ENCODE measurements at places on chromosomes 12 and 14.

- DNase-seq = no peak
Observed at GRCh38 chr14:65206448-65207096, 104.3 kb upstream of the MAX start.

DNA sequence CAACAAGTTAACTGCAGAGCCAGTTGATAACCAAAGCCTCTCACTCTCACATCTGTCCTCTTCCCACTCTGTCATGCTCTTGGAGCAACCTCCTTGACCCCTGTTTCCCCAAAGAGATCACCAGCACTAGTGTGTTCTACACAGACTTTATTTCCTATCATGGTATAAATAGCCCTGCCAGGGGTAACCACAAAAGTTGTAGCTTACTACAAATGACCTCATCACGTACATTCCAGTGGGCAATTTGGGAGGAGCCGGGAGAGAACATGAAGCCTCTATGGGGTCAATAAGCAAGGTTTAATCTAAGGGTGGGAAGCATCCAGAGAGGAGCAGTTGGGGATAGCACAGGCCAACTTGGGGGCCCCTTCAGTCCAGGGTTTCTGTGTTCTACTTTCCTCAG lies 186.5 kb downstream of the KCNA5 start:
- DNase-seq = no peak

- no peak for DNase-seq
Observed at GRCh38 chr12:113299619-113300237, 35.2 kb downstream of the SLC8B1 start.

- DNase-seq = no peak
Observed at GRCh38 chr12:110782094-110782493, 39.4 kb upstream of the PPP1CC start.

DNA sequence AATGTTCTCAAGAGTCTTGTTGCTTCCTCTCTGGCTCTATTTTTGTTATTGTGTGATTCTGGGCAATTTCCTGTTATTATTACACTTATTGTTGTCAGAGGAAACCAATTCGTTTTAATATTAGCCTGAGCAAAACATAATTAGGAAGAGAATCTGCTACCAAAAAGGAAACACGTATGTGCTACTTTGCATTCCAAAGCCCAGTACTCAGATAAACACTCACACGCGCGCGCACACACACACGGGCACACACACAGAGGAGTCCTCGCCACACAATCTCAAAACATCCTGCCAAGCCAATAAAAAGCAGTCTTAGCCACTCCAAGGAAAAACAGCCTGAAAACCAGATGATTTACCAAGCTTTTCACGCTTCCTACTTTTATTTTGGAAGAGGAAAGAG lies 400.7 kb downstream of the NUAK1 start:
- no peak for DNase-seq

GRCh38 chr14:76089575-76089974 lies 62.1 kb upstream of the GPATCH2L start:
- DNase-seq = no peak

GRCh38 chr12:49014547-49014946 lies 4.0 kb downstream of the PRKAG1 start:
- DNase-seq = no peak

GRCh38 chr14:24032727-24033418 lies 18.9 kb upstream of the CARMIL3 start:
- no peak for DNase-seq

DNA sequence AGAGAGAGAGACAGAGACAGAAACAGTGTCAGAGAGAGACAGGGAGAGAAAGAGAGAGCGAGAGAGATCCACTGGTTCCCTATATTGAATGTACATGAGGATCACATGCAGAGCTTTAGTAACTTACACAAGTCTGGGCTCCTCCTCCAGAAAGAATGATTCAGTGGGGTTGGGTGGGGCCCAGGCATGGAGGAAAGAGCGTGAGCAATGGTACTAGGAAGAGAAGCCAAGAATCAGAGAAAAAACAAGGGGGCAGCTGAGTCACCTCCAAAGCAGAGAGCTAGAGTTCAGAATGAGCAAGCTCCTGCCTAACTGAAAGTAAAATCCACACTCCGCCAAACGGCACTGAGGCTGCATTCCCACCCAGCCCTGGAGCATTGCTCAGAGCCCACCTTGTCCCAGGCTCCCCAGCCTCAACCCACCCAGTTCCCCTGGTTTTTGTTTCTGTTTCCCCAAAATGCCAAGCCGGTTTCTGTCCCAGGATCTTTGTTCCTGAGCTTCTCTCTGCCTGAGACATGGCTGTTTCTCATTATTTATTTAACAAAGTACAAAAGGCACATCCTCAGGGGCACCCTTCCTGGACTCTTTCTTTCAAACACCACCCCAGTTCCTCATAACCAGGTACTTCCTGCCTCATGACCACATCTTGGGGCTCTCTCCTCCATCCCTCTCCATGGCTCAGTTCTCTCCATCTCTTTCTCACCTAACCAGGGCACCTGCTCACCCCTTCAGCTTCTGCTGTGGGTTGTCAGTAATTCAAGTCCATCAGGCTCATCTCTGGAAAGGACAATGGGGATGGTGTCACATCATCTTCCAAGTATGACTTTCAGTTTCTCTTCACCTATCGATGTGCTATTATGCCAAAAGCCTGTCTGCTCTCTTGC lies 670.3 kb upstream of the TBX3 start:
- no peak for DNase-seq

DNA sequence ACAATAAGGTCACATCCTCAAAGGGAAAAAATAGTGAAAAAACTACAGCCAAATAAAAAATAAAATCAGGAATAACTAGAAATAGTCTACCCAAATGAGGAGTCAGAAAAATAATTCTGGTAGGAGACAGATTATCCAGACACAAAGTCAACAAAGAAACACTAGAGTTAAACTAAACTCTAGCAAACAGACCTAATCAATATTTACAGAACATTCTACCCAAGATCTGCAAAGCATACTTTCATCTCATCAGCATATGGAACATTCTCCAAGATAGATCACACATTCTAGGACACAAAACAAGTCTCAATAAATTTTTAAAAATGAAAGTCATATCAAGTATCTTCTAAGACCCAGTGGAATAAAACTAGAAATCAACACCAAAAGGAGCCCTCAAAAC lies 20.4 kb upstream of the TSPAN8 start:
- DNase-seq = no peak

DNA sequence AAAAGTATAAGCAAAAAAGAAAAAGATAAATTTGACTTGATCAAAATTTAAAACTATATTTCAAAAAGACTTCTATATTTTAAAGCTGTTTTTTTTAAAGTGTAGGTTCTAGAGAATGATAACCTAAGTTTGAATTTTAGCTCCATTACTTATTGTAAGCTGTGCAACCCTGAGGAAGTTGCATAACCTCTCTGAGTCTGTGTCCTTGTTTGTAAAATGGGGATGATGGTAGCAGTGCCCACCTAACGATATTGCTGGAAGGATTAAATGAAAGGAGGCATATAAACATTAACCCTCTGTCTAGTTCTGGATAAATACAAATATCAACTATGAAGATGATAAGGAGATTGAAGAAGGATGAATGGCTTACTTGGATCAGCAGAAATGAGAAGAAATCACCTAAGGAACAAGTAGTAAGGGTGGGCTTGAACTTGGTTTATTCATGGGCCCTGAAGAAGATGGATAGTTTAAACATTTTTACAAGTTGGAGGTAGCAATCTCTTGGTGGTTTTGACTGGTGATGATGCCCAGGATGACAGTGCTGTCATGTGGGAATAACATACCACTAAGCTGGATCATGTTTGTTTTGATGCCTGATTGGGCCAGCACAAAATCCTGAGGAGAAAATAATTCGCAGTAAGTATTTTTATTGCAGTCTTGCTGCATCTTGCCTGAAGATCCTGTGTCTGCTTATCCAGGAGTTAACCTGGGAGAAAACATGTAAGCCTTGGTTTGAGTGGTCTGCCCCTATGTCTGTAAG lies 35.0 kb downstream of the TXNRD1 start:
- no peak for DNase-seq

GRCh38 chr12:127130506-127131124 lies 1136.4 kb upstream of the TMEM132C start:
- DNase-seq = no peak

- DNase-seq = no peak
Observed at GRCh38 chr12:92292016-92292415, 146.4 kb upstream of the BTG1 start.

- DNase-seq = no peak
Observed at GRCh38 chr14:19754172-19754571, 10.8 kb downstream of the OR4Q3 start.

Data from CD4-positive, alpha-beta T cell treated with Interferon gamma for 1 hour (primary cell).